Psoas muscle (tissue), 8 donors: ENCODE measurements at places on chromosomes 7 and 10.

- no peaks in the 10 kb centered on the region for H3K27me3 ChIP-seq
- H3K4me1 ChIP-seq = peaks cover 9% of the 10 kb centered on the region
- no peak for DNase-seq
- no peak overlapping the region for H3K27ac ChIP-seq
Observed at GRCh38 chr7:71457846-71458590, 326.1 kb downstream of the GALNT17 start.

- no peak overlapping the region for H3K4me3 ChIP-seq
- H3K27ac ChIP-seq = no peak overlapping the region
- no peaks in the 10 kb centered on the region for H3K36me3 ChIP-seq
- DNase-seq = no peak
- H3K27me3 ChIP-seq = no peaks in the 10 kb centered on the region
- no peaks in the 10 kb centered on the region for H3K4me1 ChIP-seq
Observed at GRCh38 chr7:40147371-40148246, 12.8 kb downstream of the SUGCT start.

GRCh38 chr10:21084700-21085099, 187.6 kb upstream of the NEBL start:
- peaks cover 2% of the 10 kb centered on the region for H3K27me3 ChIP-seq
- DNase-seq = no peak
- no peak overlapping the region for H3K27ac ChIP-seq
- no peak overlapping the region for H3K4me3 ChIP-seq

- no peaks in the 10 kb centered on the region for H3K4me1 ChIP-seq
- H3K27me3 ChIP-seq = no peaks in the 10 kb centered on the region
- no peak overlapping the region for H3K4me3 ChIP-seq
- no peak for DNase-seq
- no peak overlapping the region for H3K27ac ChIP-seq
Observed at GRCh38 chr10:71638064-71638821, 81.3 kb downstream of the C10orf105 start.

GRCh38 chr7:134997214-134997885, 11.0 kb downstream of the AGBL3 start:
- DNase-seq = no peak
- peaks cover 6% of the 10 kb centered on the region for H3K4me1 ChIP-seq
- H3K27me3 ChIP-seq = no peaks in the 10 kb centered on the region
- no peak overlapping the region for H3K27ac ChIP-seq
- no peaks in the 10 kb centered on the region for H3K36me3 ChIP-seq

GRCh38 chr10:87593702-87594101, 66.0 kb upstream of the PAPSS2 start:
- H3K4me1 ChIP-seq = no peaks in the 10 kb centered on the region
- no peak overlapping the region for H3K4me3 ChIP-seq
- H3K27ac ChIP-seq = no peak overlapping the region
- DNase-seq = no peak

DNA sequence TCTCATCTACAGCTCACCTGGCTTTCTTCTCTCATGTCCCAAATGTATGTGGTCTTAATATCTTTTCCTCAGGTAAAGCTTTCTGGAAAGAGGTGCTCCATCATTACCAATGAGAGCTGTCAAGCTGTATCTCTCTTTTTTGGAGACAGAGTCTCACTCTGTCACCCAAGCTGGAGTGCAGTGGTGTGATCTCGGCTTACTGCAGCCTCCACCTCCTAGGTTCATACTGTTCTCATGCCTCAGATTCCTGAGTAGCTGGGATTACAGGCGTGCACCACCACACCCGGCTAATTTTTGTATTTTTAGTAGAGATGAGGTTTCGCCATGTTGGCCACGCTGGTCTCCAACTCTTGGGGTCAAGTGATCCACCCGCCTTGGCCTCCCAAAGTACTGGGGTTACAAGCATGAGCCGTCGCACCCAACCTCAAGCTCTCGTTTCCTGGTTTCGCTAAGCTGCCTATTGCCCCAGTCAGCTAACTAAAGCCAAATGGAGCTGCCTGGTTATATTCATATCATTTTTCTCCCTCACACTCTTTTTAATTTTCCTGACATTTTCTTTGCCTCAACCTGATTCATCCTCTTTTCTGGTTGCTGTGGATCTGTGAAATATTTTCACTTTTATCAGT, 60.5 kb downstream of the SUFU start:
- peaks cover 10% of the 10 kb centered on the region for H3K4me1 ChIP-seq
- H3K36me3 ChIP-seq = no peaks in the 10 kb centered on the region
- no peak overlapping the region for H3K27ac ChIP-seq
- H3K4me3 ChIP-seq = no peak overlapping the region
- H3K27me3 ChIP-seq = no peaks in the 10 kb centered on the region

- H3K27ac ChIP-seq = no peak overlapping the region
- H3K4me1 ChIP-seq = peaks cover 3% of the 10 kb centered on the region
- DNase-seq = no peak
- H3K4me3 ChIP-seq = no peak overlapping the region
- H3K27me3 ChIP-seq = no peaks in the 10 kb centered on the region
Observed at GRCh38 chr10:61139592-61139953, 195.6 kb upstream of the RHOBTB1 start.

DNA sequence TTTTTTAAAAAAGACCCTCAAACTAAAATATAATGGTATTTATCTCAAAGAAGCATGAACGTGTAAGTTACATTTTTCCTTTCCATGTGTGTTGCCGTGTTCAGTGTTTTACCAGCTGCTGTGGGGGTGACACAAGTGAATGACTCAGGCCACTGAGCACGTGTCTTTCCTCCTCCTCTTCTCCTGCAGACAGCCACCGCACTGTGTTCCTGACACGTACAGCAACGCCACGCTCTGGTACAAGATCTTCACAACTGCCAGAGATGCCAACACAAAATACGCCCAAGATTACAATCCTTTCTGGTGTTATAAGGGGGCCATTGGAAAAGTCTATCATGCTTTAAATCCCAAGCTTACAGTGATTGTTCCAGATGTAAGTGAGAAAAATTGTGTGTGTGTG, 29.7 kb downstream of the TMEM248 start:
- H3K36me3 ChIP-seq = peaks cover 100% of the 10 kb centered on the region
- no peak overlapping the region for H3K27ac ChIP-seq
- no peaks in the 10 kb centered on the region for H3K27me3 ChIP-seq
